ENCODE measurements at places on chromosomes 2 and 18. TPM values are rescaled to one million over a fixed set of nuclear protein-coding genes. Genes with fewer than 3 reads are reported as not detected.

DNA sequence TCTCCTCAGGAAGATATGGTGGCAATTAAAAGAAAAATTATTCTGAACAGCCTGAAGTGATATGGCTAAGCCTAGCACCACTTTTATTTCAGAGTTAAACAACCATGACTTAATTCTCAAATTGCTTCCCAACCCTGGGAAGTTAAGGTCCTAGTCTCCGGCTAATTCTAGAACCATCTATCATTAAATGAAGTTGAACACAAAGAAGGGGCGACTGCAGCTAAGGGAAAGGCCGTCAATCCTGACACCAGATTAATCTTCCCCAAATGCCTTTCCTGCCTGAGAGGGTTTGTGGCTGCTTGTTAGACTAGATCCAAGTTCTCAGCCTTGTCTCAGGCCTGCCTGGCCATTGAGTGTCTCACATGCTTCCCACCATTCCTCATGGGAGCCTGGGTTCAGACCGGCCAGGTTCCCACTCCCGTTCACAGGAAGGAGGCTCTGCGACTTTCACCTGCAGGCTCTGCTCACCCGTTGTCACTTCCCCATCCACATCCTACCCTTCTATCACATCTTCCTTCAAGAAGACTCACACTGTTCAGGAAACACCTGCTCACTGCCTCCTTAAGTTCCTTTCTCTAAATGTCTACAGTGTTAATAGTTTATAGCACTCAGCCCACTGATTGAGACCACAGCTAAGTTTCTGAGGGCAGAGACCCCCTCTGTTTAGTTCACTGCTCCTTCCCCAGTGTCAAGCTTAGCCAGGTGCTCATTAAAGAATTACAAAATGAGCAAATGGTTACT, 282.9 kb upstream of the REV1 start:
- no peak overlapping the region for H3K4me3 ChIP-seq
- H3K27me3 ChIP-seq, result no peaks in the 10 kb centered on the region
- DNase-seq, result no peak

- no peaks in the 10 kb centered on the region for H3K4me1 ChIP-seq
- no peaks in the 10 kb centered on the region for H3K27me3 ChIP-seq
- H3K4me3 ChIP-seq, result no peak overlapping the region
- no peak overlapping the region for H3K27ac ChIP-seq
- DNase-seq, result no peak
Observed at GRCh38 chr18:53710080-53710479, 514.4 kb downstream of the MBD2 start.

GRCh38 chr18:5955861-5956260, 60.5 kb upstream of the TMEM200C start:
- H3K4me3 ChIP-seq, result no peak overlapping the region
- no peaks in the 10 kb centered on the region for H3K36me3 ChIP-seq
- DNase-seq, result no peak
- peaks cover 4% of the 10 kb centered on the region for H3K4me1 ChIP-seq
- H3K27ac ChIP-seq, result no peak overlapping the region

GRCh38 chr2:70778676-70779075, 10.7 kb upstream of the ADD2 start:
- H3K36me3 ChIP-seq, result no peaks in the 10 kb centered on the region
- H3K4me1 ChIP-seq, result peaks cover 2% of the 10 kb centered on the region
- DNase-seq, result no peak
- H3K27me3 ChIP-seq, result peaks cover 54% of the 10 kb centered on the region

GPAT2 gene
- total RNA-seq, result not detected

- H3K4me3 ChIP-seq, result peak overlapping the region; percentile 79
- H3K27ac ChIP-seq, result peak overlapping the region; percentile 51
- H3K36me3 ChIP-seq, result peaks cover 26% of the 10 kb centered on the region
Observed at GRCh38 chr2:30234180-30234971, 3.0 kb downstream of the LBH start.

GRCh38 chr2:63679252-63679855, 90.6 kb downstream of the MDH1 start:
- H3K27me3 ChIP-seq, result no peaks in the 10 kb centered on the region
- no peak overlapping the region for H3K27ac ChIP-seq

DNA sequence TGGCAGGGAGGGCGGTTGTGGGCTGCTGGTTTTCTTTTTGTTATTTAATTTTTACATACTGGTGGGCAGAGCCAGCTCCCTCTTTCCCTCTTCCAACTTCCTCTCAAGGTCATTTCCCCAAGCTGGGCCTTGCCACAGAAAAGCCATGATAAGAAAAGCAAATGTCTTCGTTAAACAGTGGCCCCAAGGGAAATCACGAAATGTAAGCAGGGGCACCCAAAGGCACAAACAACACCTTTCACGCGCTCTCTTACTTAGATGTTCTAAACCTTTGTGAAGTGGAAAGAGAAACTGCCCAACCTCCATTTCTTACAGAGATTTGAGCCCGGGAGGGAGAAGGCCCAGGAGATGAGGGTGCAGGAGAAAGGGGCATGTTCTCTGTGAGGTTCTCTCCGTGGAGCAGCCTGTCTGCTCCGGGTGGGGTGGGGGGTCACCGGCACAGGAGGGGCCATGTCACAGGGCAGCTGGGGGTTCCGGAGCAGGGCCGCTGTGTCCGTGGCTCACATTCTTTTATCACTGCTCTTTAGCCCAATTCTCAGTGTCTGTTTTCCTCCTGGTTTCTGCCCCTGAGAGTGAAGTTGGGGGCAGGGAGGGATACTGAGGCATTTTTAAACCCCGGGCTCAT, 190.7 kb upstream of the GATA6 start:
- no peak for DNase-seq
- no peaks in the 10 kb centered on the region for H3K27me3 ChIP-seq
- no peaks in the 10 kb centered on the region for H3K36me3 ChIP-seq
- H3K4me3 ChIP-seq, result no peak overlapping the region
- H3K27ac ChIP-seq, result no peak overlapping the region
- peaks cover 25% of the 10 kb centered on the region for H3K4me1 ChIP-seq

AQP12B gene
- not detected for total RNA-seq

PSMA8 gene
- total RNA-seq, result not detected

GRCh38 chr18:76544511-76545345, 49.7 kb upstream of the ZNF516 start:
- H3K36me3 ChIP-seq, result peaks cover 3% of the 10 kb centered on the region
- H3K27me3 ChIP-seq, result no peaks in the 10 kb centered on the region
- no peak for DNase-seq
- no peak overlapping the region for H3K27ac ChIP-seq

NCKAP5 gene
- 2.1 TPM for total RNA-seq

- no peak for DNase-seq
- no peak overlapping the region for H3K27ac ChIP-seq
- H3K36me3 ChIP-seq, result no peaks in the 10 kb centered on the region
- H3K4me3 ChIP-seq, result no peak overlapping the region
Observed at GRCh38 chr2:109324861-109325260, 195.9 kb downstream of the SH3RF3 start.

DNA sequence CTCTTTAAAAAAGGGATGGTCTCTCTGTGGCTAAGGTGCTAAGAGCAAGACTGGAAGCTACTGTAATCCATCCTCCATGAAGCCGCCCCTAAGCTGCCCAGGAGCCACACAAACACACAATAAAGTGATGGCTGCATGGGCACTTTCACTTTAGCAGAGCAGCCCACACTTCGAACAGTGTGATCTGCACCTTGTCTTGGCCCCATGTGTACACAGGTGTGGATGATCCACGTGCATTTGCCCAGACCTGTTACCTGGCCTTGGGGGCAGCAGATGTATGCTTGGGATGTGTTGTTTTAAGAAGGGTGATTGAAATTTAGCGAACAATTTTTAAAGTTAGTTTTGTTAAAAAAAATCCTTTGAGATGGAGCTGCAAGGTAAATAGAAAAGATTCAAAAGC, 39.9 kb downstream of the TMEM178A start:
- no peaks in the 10 kb centered on the region for H3K4me1 ChIP-seq
- H3K27ac ChIP-seq, result no peak overlapping the region
- no peak for DNase-seq
- H3K4me3 ChIP-seq, result no peak overlapping the region

- H3K4me3 ChIP-seq, result no peak overlapping the region
- H3K27me3 ChIP-seq, result no peaks in the 10 kb centered on the region
- H3K36me3 ChIP-seq, result no peaks in the 10 kb centered on the region
- peaks cover 10% of the 10 kb centered on the region for H3K4me1 ChIP-seq
- DNase-seq, result no peak
- no peak overlapping the region for H3K27ac ChIP-seq
Observed at GRCh38 chr2:207112785-207113184, 53.0 kb downstream of the KLF7 start.

CNDP1 gene
- 0.75 TPM for total RNA-seq

- no peaks in the 10 kb centered on the region for H3K27me3 ChIP-seq
- H3K4me1 ChIP-seq, result peaks cover 14% of the 10 kb centered on the region
- no peak overlapping the region for H3K4me3 ChIP-seq
- no peak overlapping the region for H3K27ac ChIP-seq
- H3K36me3 ChIP-seq, result no peaks in the 10 kb centered on the region
Observed at GRCh38 chr2:4908461-4908860, 783.7 kb upstream of the SOX11 start.

AMER3 gene
- total RNA-seq, result not detected

SERPINB13 gene
- 0.27 TPM for total RNA-seq

LGALSL gene
- 20.0 TPM for total RNA-seq

DNA sequence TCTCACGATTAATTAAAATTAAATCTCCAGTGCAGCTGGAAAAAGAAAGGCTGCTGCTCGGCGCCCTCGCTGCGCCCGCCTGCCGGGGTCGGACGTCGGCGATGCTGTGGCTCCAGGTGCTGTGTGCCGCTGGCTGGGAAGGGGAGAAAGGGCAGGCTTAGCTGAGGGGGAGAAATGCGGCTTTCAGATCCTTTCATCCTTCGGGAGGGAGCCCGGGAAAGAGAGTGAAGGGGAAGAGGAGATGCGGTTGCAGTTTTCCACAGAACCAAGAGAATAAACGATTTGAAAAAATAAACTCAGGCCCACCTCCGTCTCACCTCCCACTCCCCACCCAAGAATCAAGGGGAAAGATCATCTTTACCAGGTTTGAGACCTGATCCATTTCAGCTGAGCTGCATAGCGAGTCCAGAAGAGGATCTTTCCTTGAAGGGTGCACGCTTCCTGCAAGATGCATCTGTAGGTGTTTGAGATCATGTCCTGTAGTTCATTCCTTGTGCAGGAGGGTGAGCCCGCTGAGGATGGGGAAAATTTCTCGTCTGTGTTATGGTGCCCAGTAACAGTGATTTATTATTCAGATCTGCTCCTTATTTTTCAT, 495 bp downstream of the TMEM169 start:
- H3K27ac ChIP-seq, result peak overlapping the region; percentile 67
- peak overlapping the region; percentile 73 for H3K4me3 ChIP-seq
- no peaks in the 10 kb centered on the region for H3K36me3 ChIP-seq

- no peaks in the 10 kb centered on the region for H3K36me3 ChIP-seq
- H3K27me3 ChIP-seq, result no peaks in the 10 kb centered on the region
- no peak overlapping the region for H3K27ac ChIP-seq
- H3K4me1 ChIP-seq, result peaks cover 11% of the 10 kb centered on the region
- no peak overlapping the region for H3K4me3 ChIP-seq
Observed at GRCh38 chr2:223081789-223082188, 29.8 kb downstream of the KCNE4 start.

DNA sequence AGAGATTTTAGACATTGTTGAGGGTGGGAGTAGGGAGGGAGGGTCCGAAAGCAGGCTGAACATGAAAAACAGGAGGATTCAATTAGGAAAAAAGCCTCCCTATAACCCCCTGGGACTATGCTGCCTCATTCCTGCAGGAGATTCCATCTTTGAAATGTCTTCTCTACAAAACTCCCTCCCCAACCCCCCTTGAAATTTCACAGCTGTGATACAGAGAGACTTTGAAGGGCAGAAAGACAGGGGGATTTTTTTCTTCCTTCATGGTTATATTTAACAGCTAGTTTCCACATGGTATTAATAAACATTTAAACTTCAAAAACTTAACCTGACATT, 57.6 kb downstream of the TRIB2 start:
- no peak overlapping the region for H3K27ac ChIP-seq
- H3K4me3 ChIP-seq, result no peak overlapping the region
- H3K4me1 ChIP-seq, result peaks cover 18% of the 10 kb centered on the region
- no peak for DNase-seq
- no peaks in the 10 kb centered on the region for H3K36me3 ChIP-seq

POTEC gene
- total RNA-seq, result not detected

GRCh38 chr2:193349642-193350041, 1154.9 kb upstream of the TMEFF2 start:
- no peaks in the 10 kb centered on the region for H3K27me3 ChIP-seq
- no peak for DNase-seq
- no peak overlapping the region for H3K27ac ChIP-seq
- no peaks in the 10 kb centered on the region for H3K36me3 ChIP-seq
- peaks cover 6% of the 10 kb centered on the region for H3K4me1 ChIP-seq

DNA sequence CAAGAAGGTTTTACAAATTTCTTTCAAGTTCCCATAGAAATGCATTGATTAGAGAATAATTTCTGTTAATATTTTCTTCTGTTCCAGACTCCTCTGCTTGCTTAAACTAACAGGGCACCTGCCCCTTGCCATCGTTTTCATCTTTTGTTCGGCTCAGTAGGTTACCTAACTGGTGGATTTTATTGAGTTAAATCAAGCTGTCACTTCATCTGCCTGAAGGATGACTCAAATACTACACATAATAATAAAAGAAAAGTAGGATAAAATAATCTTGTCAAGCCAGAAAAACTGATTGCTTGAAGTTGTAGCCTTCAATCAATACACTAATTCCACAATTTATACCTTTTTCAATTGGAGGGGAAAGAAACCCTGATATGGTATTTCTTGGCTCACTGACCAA, 234.0 kb downstream of the NR4A2 start:
- DNase-seq, result no peak
- peaks cover 3% of the 10 kb centered on the region for H3K36me3 ChIP-seq
- H3K27me3 ChIP-seq, result no peaks in the 10 kb centered on the region
- peaks cover 2% of the 10 kb centered on the region for H3K4me1 ChIP-seq
- no peak overlapping the region for H3K27ac ChIP-seq

DNA sequence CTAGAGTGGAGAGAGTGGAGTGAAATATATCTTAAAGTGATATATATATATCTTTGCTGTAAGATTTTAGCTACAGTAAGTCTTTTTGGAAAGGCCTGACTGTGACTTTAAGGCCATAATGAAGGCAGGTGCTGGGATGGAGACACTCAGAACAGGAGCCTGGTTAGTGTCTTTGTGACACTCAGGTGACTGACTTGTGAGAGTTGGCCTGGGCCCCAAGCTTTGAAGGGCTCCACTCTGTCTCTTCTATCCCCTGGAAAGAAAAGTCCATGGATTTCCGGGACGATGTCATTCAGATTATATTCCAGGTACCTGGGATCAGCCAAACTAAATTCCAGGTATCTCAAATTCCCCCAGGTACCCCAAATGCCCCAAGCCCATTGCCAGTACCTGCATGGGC, 276.6 kb downstream of the PDE11A start:
- H3K4me3 ChIP-seq, result no peak overlapping the region
- peaks cover 5% of the 10 kb centered on the region for H3K27me3 ChIP-seq
- H3K4me1 ChIP-seq, result peaks cover 15% of the 10 kb centered on the region
- no peaks in the 10 kb centered on the region for H3K36me3 ChIP-seq
- H3K27ac ChIP-seq, result no peak overlapping the region

Data from mesothelial cell of epicardium (in vitro differentiated cells).